ENCODE measurements at places on chromosomes 5 and 9.

- peak; percentile 59 for DNase-seq
These were observed 596 bp downstream of the IRF1 start for GRCh38 chr5:132489871-132490483.

- no peak for DNase-seq
These were observed 14.6 kb upstream of the SETX start for GRCh38 chr9:132369421-132369820.

- no peak for DNase-seq
These were observed 1.9 kb downstream of the LMNB1 start for GRCh38 chr5:126778675-126779403.

DNA sequence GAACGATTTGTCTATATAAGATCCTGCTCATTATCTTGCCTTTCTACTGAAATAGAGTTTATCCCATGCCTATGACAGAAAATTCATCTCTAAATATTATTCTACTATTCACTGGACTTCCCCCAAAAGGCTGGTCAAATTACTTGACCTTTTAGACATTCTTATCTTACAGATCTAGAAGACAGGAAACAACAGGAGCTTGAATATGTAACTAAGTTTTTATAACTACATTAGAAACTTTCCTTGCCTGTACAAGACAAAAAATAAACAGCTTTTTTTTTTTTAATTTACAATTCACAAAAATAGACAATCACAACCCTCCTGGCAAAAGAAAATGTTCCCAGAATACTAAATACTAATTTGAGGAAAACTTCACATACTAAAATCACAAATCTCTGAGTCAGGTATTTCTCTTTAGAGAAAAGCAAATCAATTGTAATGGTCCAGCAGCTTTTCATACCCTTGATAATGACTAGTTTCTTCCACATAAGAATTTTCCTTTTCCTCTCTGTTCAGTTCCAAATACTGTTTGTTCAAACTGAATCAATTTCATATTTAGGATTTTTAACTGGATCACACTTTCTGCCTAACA is 68.6 kb downstream of the MLLT3 start:
- DNase-seq: no peak

GRCh38 chr5:132193165-132193694 is 34.4 kb downstream of the P4HA2 start:
- DNase-seq: no peak

DNA sequence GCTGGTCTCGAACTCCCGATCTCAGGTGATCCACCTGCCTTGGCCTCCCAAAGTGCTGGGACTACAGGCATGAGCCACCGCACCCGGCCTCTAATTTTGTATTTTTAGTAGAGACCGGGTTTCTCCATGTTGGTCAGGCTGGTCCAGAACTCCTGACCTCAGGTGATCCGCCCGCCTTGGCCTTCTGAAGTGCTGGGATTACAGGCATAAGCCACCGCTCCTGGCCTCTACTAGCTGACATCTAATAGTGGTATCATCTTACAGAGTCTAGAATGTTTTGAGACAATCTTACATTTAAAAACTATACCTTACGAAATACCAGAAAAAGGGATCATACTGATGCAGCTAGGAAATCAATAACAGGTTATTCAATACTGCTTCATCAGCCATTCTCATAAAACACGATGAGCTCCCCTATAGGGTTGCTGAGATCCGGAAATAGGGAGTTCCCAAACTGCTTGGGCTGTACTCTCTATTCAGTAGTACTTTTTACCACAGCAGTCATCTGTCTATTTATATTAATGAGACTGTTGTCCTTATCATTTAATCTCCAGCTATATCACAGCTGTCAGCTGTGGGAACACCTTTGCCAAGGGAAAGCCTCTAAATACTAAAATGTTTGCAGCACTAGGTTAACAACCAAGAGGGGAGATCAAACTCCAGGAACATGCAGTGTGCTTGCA is 8.1 kb upstream of the UBE2D2 start:
- DNase-seq: no peak

DNA sequence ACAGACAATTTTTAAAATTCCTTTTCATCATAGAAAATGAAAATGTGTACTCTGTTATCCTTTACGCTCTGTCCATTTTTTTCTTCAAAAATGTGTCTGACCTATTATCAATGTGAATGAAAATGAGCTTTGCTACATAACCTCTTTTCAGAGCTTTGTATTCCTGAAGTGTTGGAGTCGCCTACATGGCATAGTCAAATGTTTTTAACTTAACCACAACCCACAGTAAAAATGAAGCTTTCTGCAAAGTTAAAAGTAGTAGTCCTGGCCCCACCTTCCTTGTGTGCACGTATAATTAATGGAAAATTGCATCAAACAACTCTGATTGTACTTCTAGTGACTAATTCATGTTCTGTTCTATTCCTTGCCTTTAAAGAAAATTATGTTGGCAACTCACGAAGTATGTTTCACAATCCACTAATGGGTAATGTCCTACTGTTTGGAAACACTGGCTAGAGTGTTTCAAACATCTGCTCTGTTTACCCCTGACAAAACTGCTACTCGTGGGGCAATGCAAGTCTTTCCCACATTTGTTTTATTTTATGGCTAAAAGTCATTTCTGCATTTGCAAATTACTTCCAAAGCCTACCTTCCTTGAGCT is 18.6 kb upstream of the PSAT1 start:
- DNase-seq: no peak

DNA sequence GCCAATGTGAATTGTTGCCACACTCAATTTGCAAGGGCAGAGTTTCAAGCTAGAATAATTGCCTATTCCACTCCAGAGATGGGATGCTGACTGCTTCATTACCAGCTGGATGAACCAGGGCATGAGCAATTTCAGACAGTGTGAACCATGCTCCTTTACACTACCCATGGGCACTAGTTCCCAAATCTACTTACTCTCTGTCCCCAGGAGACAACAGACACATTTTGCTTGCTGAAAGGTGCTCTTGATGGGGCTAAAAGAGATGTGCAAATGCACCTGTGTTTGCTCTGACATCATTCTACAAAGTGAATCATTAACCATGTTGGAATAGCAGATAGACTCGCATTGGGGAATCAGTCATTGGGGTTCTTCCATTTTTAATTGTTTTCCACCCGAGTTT is 522.3 kb upstream of the NUDT12 start:
- DNase-seq: no peak

DNA sequence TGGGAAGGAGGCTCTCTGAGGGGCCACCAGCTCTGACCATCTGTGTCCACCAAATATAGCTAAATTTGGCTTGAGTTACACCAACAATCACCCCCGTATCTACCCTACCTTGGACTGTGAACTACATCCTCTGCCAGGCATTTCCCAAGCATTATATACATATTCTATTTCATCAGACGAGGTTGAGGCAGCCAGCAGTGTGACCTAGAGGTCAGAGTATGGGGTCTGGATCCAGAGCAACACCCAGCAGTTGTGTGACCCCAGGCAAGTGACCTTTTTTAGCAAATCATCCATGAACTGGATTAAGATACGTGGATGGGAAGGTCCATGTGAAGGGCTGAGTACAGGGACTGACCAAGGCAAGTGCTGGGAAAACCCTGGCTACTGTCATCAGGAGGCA is 180.6 kb downstream of the HSPA4 start:
- no peak for DNase-seq

DNA sequence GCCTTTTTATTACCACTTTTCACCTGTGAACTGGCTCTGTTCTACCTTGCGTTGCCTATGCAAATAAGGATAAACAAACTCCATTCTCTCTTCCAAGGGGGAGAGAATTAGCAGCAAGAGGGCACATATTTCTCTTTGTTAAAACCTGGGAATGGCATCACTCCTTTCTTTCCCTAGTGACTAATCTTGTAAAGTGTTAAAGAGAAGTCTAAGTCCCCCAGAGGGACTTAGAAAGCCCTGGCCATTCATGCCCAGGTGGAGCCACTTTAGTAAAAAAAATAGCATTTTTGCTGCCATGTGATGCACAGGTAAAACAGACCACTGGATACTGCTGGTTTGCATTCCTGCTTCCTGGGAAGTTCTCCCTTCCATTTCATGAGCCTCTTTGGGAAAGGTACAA is 148.4 kb downstream of the MAN2A1 start:
- no peak for DNase-seq

- DNase-seq: peak; percentile 17
These were observed 65.8 kb downstream of the MTX3 start for GRCh38 chr5:79924936-79925893.

DNA sequence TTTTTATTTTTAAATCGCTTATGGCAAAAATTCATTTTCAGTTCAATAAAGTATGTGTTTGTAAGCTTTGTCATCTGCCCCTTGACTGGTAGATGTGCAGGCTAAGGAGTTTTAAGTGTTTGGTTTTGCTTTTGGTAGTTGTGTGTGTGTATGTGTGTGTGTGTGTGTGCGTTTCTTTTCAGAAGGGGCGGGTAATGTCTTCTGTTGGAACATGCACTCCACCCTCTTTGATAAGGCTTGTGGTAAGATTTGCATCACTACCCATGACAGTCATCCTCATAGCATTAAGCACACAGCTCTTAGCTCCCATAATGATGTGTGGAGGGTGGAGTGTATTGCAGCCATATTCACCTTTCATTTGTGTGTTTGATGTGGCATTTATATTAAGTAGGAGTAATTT is 92.1 kb upstream of the FSD1L start:
- DNase-seq: no peak

- no peak for DNase-seq
These were observed 364 bp downstream of the RPS6 start for GRCh38 chr9:19379697-19380046.

- DNase-seq: no peak
These were observed 5.6 kb downstream of the C5orf24 start for GRCh38 chr5:134851307-134851923.

GRCh38 chr9:6405371-6405770 is 7.6 kb upstream of the UHRF2 start:
- no peak for DNase-seq

- DNase-seq: no peak
These were observed 587.8 kb downstream of the BNC2 start for GRCh38 chr9:16282718-16283117.

DNA sequence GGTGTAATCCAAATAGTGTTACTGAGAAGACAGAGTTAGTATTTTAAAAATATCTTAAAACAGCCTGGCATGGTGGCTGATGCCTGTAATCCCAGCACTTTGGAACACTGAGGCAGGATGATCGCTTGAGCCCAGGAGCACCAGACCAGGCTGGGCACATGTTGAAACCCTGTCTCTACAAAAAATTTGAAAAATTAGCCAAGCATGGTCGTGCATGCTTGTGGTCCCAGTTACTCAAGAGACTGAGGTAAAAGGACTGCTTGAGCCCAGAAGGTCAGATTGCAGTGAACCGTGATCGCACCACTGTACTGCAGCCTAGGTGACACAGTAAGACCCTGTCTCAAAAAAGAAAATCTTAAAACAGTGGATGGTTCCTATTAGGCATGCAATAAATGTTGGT is 12.4 kb downstream of the IFNA1 start:
- no peak for DNase-seq

- no peak for DNase-seq
These were observed 21.2 kb downstream of the S1PR3 start for GRCh38 chr9:89012294-89013042.

DNA sequence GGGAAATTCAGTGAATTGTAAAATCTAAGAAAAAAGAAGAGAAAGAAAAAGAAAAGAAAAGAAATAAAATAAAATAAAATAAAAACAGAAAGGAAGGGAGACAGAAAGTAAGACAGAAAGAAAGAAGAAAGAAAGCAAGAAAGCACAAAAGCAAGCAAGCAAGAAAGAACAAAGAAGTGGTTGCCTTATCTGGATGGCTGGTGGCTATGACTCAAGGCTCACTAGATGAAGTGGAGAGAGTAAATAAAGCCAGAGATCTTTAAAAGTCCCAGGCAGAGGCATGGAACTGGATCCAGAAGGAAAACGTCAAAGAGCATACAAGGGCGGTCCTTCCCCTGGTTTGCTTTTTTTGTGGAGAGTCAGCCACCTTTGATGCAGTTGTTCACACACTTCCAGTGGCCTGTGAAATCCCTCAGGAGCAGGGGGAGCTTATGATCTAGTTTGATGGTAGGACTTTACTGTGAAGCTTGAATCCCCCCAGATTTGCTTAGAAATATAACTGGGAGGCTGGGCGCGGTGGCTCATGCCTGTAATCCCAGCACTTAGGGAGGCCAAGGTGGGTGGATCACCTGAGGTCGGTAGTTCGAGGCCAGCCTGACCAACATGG is 176.7 kb upstream of the HMHB1 start:
- no peak for DNase-seq

DNA sequence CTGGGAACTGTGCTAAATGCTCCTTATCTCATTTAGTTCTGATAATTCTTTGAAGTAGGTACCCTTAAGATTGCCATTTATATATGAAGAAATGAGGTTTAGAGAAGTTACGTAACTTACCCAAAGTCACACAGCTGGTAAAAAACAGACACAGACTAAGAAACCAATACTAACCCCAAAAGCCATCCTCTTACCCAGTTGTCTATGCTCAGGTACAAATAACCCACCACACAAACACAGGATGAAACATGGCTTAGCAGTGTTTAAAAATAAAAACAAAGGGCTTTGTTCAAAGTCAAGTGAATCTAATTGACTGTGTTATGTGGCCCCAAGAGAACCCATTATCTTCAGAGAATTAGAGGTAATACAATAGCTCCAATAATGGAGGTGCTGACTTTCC is 37.0 kb upstream of the IL7R start:
- DNase-seq: no peak

GRCh38 chr5:62143268-62144229 is 162.5 kb upstream of the KIF2A start:
- no peak for DNase-seq

DNA sequence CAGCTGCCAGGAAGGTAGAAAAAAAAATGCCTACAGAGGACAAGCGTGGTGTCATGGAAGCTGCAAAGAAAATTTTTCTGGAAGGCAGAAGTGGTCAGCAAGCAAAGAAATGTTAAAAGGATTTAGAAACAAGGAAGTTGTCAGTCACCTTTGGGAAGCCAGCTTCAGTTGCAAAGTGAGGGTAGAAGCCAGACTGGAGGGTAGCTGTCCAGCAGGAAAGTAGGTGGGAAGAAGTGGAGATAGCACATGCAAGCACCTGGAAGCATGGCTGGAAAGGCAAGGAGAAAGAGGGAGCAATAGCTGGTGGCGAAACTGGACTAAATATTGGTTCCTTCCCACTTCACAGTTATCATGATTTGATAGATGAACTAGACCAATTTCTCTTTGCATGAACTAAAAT is 54.3 kb downstream of the ADRB2 start:
- DNase-seq: no peak
